Gastrocnemius medialis (tissue), 4 donors: ENCODE measurements at places on chromosomes 7 and 10. TPM values are rescaled to one million over a fixed set of nuclear protein-coding genes. Genes with fewer than 3 reads are reported as not detected.

GRCh38 chr7:36707898-36708297 lies 16.4 kb downstream of the AOAH start:
- H3K27ac ChIP-seq, result no peak overlapping the region
- H3K4me3 ChIP-seq, result no peak overlapping the region
- H3K36me3 ChIP-seq, result no peaks in the 10 kb centered on the region
- H3K27me3 ChIP-seq, result no peaks in the 10 kb centered on the region
- no peak for DNase-seq

The ZNF488 gene
- not detected for total RNA-seq

The ZNF722 gene
- total RNA-seq, result not detected

The SPDYE5 gene
- total RNA-seq, result not detected

DNA sequence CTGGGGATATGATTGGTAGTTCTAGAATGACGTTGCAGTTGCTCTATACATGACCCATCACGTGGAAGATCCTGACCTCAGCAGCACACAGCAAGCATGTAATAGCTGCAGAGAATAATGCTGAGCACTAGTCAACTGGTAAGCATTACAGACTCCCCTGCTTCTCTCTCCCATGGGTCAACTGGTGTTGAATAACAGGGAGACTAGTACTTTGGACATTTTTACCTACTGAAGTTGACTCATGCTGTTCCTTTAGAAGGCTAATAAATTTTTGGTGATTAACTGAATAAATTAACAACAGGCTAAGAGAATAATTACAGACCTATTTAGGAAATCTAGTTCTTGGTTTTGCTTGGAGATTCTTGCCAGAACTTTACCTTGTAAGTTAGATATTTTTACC lies 234.1 kb downstream of the AUTS2 start:
- no peak overlapping the region for H3K27ac ChIP-seq
- DNase-seq, result no peak
- no peaks in the 10 kb centered on the region for H3K27me3 ChIP-seq
- no peaks in the 10 kb centered on the region for H3K4me1 ChIP-seq

The PCGF5 gene
- total RNA-seq, result 46.2 TPM

The CDK1 gene
- 0.82 TPM for total RNA-seq

The CUBN gene
- 0.27 TPM for total RNA-seq

GRCh38 chr7:88401009-88401623 lies 94.4 kb upstream of the STEAP4 start:
- no peak for DNase-seq
- no peaks in the 10 kb centered on the region for H3K27me3 ChIP-seq
- no peaks in the 10 kb centered on the region for H3K4me1 ChIP-seq
- no peak overlapping the region for H3K27ac ChIP-seq
- no peaks in the 10 kb centered on the region for H3K36me3 ChIP-seq
- no peak overlapping the region for H3K4me3 ChIP-seq

- H3K4me3 ChIP-seq, result no peak overlapping the region
- DNase-seq, result peak; percentile 59
- H3K36me3 ChIP-seq, result peaks cover 8% of the 10 kb centered on the region
- no peaks in the 10 kb centered on the region for H3K27me3 ChIP-seq
These were observed 68.2 kb downstream of the DNAJB6 start for GRCh38 chr7:157404845-157405481.

DNA sequence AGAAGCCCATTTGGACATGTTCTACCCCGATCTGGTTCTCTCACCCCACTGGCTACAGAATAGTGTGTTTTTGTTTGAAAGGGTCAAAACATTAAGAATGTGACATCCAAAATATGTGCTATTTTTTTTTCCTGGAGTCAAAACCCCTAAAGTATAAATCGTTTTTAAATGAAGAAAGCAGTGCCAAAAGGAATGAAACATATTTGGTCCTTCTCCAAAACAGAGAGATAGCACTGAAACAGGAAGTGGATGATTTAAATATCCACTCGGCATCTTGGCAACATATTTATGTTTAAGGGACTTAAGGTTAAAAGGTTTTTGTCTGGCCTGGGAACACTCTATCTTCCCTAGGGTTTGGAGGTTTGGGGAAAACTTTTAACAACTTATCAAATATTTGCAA lies 32.3 kb downstream of the CALD1 start:
- no peak overlapping the region for H3K27ac ChIP-seq
- no peaks in the 10 kb centered on the region for H3K36me3 ChIP-seq

GRCh38 chr7:27147199-27148030 lies at the start of gene HOXA6:
HOXA6 (minus strand) TSS chr7:27147774; CDS start chr7:27147749, 25 bp downstream.
- peaks cover 52% of the 10 kb centered on the region for H3K4me1 ChIP-seq
- no peaks in the 10 kb centered on the region for H3K27me3 ChIP-seq
- peak within 1 kb of the TSS; percentile 90 for H3K27ac ChIP-seq
- DNase-seq, result no peak
- peaks cover 20% of the 10 kb centered on the region for H3K36me3 ChIP-seq

- H3K36me3 ChIP-seq, result no peaks in the 10 kb centered on the region
- H3K4me3 ChIP-seq, result no peak overlapping the region
- H3K27ac ChIP-seq, result no peak overlapping the region
- no peaks in the 10 kb centered on the region for H3K27me3 ChIP-seq
These were observed 169.0 kb upstream of the TMEM229A start for GRCh38 chr7:124201768-124202349.

DNA sequence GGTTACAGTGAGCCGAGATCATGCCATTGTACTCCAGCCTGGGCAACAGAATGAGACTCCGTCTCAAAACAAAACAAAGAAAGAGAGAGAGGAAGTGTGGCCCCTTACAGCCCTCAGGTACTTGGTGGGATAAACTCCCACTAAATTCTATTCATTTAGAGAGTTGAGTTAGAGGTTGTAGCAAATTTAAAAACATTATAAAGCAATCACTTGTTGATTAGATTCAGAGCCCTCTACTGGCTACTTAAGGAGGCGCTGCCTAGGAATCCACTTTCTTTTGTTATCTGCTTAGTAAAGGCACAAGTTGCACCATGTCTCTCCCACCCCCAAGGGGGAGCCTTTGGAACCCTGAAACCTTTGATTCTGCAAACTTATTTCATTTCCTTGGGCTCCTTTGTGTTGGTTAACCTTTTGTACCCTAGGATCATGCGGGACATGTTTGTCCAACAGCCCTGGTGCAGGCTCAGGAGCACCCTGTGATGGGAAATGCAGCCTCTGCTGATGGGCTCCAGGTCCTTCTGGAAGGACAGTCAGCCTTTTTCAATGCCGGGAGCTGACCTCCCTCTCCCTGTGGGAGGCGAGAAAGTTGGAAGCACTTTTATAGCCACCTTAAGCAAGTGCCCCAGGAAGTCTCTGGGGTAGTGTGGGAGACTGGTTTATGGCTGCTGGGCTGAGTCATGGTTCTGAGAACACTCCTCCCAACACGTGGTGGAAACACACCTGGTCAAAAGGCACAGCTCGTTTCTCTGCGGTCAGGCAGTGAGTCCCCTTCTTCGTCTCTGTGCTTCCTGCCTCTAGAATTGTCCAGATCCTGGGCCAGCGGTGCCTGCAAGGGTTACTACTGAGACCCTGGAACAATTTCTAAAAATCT lies 2.3 kb downstream of the HKDC1 start:
- H3K4me3 ChIP-seq, result no peak overlapping the region
- no peaks in the 10 kb centered on the region for H3K4me1 ChIP-seq
- H3K36me3 ChIP-seq, result no peaks in the 10 kb centered on the region
- no peaks in the 10 kb centered on the region for H3K27me3 ChIP-seq

The PHKG1 gene
- total RNA-seq, result 58.8 TPM

DNA sequence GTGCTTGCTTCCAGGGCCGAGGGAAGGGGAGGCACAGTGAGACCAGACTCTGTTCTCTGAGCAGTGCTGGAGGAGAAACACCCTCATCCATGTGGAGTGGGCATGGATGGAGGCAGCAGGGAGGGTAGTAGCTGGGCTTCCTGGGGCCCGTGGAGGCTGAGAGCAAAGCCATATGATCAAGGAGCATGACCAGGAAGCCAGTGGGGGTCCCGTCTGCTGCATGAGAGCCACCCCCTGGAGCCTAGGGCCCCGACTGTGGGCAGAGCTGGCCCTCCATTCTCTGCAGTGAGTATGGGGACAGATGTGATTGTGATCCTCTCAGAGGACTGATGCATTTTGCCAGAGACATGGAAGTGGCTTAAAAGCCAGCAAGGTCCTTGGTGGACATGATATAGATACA lies 61.6 kb downstream of the CCNY start:
- no peaks in the 10 kb centered on the region for H3K27me3 ChIP-seq
- no peak for DNase-seq
- H3K36me3 ChIP-seq, result no peaks in the 10 kb centered on the region
- no peak overlapping the region for H3K4me3 ChIP-seq
- H3K4me1 ChIP-seq, result peaks cover 71% of the 10 kb centered on the region
- H3K27ac ChIP-seq, result no peak overlapping the region

The CTNNA3 gene
- total RNA-seq, result 14.3 TPM

GRCh38 chr7:42235741-42236161 lies 1.3 kb downstream of the GLI3 start:
- DNase-seq, result no peak
- H3K4me1 ChIP-seq, result peaks cover 9% of the 10 kb centered on the region
- no peaks in the 10 kb centered on the region for H3K36me3 ChIP-seq
- no peak overlapping the region for H3K27ac ChIP-seq
- peak overlapping the region; percentile 83 for H3K4me3 ChIP-seq

DNA sequence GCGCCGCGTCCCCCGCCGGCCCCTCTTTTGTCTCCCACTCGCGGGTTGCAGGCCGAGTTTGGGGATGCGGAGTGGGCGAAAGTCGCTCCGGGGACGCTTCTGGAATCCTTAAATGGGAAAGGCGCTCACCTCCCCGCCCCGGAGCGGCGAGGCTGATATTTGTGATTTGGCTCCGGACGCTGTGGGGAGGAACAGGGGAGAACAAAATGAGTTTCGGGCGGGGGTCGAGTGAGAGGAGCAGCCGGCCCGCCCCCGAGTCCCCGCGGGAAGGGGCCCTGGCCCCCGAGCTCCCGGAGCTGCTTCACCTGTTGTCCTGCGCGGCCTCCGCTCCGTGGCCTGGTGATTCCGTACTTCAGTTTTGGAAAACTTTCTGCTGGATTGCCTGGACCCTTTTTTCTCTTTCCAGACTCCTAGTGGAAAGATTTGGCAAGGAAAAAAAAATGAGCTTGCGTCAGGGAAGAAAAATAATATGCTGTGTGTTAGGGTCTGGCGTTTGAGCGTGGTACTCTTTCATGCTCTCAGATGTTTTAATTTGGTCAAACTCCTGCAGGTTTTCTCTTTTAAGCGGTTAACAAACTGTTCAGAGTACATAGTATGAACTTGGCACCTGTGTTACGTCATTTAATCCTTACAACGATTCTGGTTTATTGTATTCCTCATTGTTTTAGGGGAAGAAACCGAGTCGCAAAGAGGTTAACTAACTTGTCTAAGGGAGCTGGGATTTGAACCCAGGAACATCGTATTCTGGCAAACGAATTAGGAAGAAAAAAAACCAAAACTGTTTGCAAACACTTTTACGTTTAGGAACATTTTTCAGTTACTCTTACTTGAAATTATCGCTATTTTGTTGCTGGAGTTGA lies 924 bp downstream of the BMPR1A start:
- DNase-seq, result peak; percentile 53
- peaks cover 69% of the 10 kb centered on the region for H3K4me1 ChIP-seq
- peak overlapping the region; percentile 98 for H3K27ac ChIP-seq

GRCh38 chr10:117950408-117950807 lies 96.3 kb downstream of the RAB11FIP2 start:
- H3K27ac ChIP-seq, result no peak overlapping the region
- H3K27me3 ChIP-seq, result no peaks in the 10 kb centered on the region
- no peak overlapping the region for H3K4me3 ChIP-seq
- no peak for DNase-seq

The AGR2 gene
- not detected for total RNA-seq

DNA sequence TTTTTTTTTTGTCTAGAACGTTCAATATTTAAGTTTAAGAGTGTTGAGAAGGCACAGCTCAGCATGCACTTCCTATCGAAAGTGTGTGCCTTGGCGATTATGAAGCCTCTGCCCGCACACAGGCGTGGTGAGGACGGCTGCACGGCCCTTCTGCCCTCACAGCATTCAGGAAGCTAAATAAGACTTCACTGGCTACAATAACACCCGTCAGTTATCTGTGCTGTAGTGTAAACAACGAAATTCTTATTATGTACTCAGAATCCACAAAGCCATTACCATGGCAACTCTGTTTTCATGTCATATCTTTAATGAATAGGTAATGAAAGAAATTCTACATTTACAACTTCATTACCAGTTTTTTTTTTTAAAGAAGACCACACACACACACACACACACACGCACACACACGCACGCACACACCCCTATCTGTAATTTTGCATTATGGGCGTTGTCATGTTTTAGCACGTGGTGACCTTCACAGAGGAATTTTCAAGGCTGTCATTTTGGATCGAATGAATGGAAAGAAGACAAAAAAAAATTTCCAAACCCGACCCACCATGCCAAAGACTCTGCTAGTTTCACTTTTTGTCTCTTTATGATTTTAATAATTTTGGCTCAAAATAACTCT lies 254.8 kb upstream of the CTBP2 start:
- H3K4me3 ChIP-seq, result no peak overlapping the region
- no peak overlapping the region for H3K27ac ChIP-seq
- H3K4me1 ChIP-seq, result no peaks in the 10 kb centered on the region
- DNase-seq, result no peak
- no peaks in the 10 kb centered on the region for H3K36me3 ChIP-seq

DNA sequence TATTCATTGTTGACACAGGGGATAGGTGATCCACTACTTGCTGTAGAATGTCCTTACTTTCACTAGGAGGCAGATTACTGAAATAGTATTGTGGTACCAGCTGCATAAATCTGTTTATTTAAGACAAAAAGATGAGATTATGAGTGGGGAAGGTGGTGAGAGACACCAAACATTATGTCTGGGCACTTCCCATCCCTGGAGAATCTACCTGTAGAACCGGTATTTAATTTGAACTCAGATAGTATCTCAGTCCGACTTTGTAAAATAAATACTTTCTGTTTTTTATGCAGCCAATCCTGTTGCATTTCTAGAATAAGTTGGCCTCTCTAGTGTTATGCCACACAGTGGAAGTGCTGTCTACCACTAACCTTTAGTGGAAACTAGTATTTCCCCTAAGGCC lies 13.4 kb downstream of the BCCIP start:
- no peaks in the 10 kb centered on the region for H3K4me1 ChIP-seq
- H3K27me3 ChIP-seq, result no peaks in the 10 kb centered on the region
- H3K4me3 ChIP-seq, result no peak overlapping the region
- DNase-seq, result no peak

- no peaks in the 10 kb centered on the region for H3K4me1 ChIP-seq
- no peak overlapping the region for H3K4me3 ChIP-seq
- no peaks in the 10 kb centered on the region for H3K36me3 ChIP-seq
- H3K27me3 ChIP-seq, result no peaks in the 10 kb centered on the region
- DNase-seq, result no peak
- H3K27ac ChIP-seq, result no peak overlapping the region
These were observed 82.5 kb downstream of the CTTNBP2 start for GRCh38 chr7:117790731-117791130.
